ENCODE measurements at places on chromosomes 2 and 18.

DNA sequence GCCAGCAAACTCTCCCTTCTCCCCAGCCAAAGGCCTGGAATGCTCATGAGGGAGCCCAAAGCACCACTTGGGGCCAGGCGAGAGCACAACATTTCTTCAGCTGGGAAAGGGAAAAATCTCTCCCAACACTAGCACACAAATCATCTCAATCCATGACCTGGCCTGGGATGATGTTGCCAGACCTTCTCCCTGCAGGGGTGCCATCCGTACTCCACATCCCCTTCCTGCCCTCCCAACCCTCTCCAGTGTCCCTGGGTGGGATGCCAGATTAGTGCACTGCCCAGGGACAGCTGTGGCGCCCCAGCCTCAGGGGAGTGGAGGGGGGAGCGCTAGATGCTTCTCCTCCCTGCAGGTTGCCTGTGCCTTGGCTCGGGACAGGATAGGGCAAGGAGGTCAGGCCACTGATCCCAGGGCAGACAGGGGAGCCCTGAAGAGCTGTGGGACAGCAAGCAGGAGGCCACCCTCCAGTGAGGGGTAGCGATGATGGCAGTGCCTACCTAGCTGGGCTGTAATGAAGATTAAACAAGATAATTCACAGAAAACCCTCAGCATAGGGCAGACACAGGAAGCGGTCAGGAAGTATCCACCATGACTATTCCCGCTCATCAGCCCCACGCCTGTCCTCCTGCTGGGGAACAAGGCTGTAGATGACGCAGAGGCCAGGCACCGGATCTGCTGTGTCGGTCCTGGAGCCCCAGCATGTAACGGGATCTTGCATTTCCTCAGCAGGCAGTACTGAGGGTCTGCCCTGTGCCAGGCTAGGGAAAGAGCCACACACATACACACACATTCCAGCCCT is 31.1 kb downstream of the SERTAD2 start:
- no peak for DNase-seq

DNA sequence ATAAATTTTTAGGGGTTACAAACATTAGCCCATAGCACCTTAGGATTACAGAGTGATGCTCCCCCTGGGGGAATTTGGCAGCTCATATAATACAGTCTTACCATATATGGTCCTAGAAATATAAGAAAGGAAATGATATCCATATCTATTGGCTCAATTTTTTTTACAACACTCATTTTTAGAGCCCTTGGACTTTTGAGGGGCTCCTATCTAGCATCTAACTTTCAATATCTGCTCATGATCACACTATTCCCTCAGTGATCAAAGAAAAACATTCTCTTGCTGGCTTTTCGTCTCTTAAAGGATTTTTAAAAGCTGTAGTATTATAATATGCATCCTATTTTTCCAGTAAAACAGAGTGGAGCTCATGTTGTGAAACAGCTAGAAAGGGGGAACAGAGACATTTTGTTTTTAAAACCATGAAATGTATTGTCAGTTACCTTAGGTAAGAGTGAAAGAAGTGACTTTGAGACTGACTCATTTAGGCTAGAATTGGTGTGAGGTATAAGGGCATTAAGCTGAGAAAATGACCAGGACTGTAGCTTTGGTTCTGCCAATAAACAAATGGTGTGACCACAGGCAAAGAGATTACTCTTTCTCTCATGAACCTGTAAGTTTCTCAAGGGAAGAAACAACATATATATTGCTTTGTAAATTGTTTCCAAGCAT is 65.8 kb downstream of the ALPK2 start:
- no peak for DNase-seq

- no peak for DNase-seq
Observed at GRCh38 chr2:43540021-43540779, 55.6 kb downstream of the THADA start.

- DNase-seq: no peak
Observed at GRCh38 chr2:122216071-122216470, 460.6 kb downstream of the TSN start.

DNA sequence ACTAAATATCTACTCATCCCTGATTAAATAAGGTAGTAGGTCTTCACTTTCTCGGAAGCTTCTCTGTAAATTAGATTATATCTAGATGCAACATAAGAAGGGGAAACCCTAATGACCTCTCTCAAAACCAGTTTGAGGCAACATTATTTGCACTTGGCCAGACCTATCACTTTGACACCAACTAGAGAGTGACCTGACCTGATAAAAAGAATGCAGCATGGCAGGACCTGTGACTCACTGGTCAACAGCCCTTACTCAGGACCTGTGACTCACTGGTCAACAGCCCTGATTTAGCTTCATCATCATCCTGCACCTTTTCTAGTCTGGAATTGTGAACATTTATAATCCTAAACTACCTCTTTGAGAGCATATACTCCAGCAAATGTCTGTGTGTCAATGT is 1957.7 kb upstream of the CELF4 start:
- no peak for DNase-seq

GRCh38 chr2:207768168-207768865 is 1.4 kb downstream of the FZD5 start:
- no peak for DNase-seq

- DNase-seq: no peak
Observed at GRCh38 chr2:26017464-26018183, 16.3 kb upstream of the RAB10 start.

- no peak for DNase-seq
Observed at GRCh38 chr2:18883616-18884456, 294.5 kb upstream of the NT5C1B start.

GRCh38 chr2:238864207-238865014 is 16.5 kb downstream of the TWIST2 start:
- DNase-seq: peak; percentile 73

GRCh38 chr2:71926089-71926447 is 221.6 kb downstream of the CYP26B1 start:
- DNase-seq: no peak

DNA sequence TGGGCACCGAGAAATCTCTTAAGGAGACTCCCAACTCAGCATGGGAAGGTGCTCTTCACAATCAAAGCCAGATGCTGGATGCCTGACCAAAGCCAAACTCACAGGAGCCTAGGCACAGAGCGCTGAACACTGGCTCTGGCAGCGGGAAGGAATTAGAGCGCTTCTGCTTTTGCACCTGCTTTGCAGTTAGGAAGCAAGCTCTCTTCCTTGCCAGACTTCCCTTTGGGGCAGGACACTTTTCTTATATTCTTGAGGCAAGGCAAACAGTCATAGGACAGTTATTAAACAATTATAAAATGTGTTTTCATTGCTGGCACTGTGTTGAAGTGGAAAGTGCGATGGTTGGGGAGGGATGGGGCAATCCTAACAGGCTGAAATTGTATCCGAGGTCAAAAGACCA is 79.6 kb upstream of the DNMT3A start:
- DNase-seq: no peak
